ENCODE measurements at places on chromosomes 7 and 10.

GRCh38 chr10:81081887-81082620, 544.4 kb downstream of the SH2D4B start:
- no peak for DNase-seq

DNA sequence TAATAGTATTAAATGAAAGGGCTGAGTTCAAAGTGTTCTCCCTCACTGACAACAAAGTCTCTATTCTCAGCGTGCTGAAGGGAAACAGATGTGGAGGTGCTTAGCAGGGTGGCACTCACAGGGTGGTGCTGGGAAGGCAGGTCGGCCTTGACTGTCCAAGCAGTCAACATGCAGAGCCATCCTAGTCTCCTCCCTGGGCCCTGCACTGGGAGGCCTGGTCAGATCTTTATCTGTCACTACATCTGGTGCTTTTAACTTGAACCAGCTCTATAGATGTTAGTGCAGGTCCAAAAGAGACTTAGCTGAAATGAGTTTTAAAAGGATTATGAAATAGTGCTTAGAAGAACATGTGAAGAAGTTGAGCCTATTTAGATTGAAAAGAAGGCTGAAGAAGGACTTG, 82.1 kb downstream of the AVL9 start:
- DNase-seq: no peak

DNA sequence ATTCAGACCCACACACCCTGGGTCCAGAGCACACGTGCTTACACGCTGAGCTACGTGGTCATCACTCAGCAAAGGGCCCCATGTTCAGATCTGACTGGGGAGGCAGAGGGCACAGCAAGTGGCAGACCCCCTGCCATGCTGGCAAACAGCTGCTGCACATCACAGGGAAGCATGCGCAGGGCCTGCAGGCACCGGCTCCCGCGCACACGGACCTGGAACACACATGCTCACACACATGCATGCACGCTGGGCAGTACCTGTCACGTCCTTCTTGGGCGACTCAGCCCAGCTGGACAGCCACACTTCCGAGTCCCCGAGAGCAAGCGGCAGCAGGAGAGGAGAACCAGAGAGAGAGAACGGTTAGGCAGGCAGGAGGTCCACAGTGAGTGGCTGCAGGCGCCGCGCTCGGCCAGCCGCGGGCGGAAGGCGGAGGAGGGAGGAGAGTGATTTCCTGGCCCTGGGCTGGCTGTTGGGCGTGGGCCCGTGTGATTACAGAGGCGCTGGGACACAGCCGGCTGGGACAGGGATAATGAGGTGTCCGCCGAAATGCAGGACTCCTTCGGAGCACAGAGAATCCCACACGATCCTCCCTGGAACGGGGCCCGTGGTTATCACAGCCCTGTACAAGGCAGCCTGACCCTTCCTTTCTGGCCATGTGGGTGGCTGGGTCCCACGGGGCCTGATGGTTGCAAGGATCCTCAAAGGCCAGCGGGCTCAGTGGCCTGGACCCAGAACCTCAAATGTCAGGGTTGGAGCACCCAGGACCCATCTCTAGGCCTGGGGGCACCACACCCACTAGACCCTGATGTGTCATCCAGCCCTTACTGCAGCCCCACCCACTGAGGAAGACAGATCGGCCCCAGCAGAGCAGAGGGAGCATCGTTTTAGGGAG, 175.1 kb downstream of the NEURL1 start:
- DNase-seq: no peak

DNA sequence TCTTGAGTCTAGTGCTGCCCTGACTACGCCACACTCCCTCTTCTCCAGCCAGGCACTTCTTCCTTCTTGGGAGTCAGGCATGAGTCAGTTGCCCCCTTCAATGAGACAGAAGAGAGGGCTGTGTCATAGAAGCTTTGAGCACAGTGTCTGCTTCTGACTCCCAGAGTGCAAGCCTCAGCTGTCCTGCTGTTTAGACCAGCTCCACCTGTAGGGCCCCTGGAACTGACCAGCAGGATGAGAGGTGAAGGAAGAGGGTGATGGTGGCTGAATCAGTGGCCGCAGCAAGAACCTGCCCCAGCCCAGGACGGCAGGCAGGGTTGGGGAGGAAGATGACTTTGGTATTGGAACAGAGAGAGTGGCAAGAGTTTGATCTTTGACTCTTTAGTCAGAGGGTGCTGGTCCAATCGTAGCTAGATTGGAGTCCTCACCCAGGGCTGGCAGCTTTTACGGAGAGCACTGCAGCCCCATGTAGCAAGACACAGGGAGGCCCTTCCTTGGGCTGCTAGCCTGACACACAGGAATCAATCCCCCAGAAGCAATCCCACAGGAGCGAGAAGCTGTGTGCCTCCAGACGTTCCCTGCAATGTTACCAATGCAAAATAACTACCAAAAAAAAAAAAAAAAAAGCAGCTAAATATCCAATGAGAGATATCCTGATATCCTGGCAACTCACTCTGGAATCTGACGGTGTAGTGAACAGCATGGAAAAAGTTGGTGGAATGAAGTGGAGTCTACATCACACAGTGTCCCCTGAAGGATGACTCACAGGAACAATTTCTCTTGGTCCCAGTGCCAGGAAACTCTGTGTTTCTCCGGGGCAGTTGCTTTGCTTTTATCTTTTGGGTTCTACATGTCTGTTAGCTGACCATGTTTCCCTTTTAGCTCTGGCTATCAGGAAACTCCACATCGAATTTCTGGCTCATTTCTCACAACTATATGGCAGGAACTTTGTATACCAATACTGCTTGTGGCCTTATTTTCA, 6.9 kb downstream of the C10orf62 start:
- no peak for DNase-seq

DNA sequence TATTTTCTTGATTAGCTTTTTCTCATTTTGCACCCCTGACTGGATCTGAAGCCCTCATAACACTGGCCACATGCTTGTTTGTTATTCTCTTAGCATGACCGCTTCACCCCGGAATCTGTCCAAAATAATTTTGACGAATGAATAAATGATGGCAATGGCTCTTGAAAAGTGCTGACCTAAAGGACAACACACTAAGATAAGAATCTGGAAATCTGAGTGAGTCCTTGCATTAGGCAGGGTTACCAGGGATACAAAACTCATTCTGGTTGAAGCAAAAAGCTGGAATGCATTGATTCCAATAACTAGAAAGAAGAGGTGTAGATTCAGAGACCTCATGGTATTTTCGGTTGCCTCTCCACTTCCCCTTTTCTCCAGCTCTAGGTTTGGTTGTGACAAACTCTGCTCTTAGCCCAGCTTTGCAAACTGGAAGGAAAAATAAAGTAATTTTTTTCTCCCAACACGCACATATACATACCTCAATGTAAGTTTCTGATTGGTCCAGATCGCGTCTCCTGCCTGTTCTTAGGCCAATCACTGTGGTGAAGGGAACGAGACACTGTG, 157.4 kb downstream of the SKIDA1 start:
- DNase-seq: no peak

- DNase-seq: no peak
Observed at GRCh38 chr10:120765226-120765803, 85.8 kb upstream of the WDR11 start.

DNA sequence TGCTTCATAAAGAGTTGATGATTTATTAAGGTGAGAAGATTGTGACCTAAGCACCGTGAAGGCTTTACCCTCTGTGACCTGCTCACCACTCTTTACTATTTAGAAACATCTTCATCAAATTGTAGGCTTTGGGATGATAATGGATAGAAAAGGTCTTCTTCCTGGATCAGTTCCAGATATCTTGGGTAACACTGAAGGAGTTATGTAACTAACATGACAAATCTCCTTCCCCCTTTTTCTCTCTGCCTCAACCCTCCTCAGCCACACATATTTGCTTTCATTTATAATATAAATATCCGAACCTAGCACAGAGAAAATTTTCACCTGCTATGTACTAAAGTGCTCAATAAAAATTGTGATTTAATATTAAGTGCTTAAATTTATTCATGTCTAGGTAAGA, 151.5 kb downstream of the FRMD4A start:
- no peak for DNase-seq

- no peak for DNase-seq
Observed at GRCh38 chr7:101644879-101645278, 15.8 kb upstream of the MYL10 start.

DNA sequence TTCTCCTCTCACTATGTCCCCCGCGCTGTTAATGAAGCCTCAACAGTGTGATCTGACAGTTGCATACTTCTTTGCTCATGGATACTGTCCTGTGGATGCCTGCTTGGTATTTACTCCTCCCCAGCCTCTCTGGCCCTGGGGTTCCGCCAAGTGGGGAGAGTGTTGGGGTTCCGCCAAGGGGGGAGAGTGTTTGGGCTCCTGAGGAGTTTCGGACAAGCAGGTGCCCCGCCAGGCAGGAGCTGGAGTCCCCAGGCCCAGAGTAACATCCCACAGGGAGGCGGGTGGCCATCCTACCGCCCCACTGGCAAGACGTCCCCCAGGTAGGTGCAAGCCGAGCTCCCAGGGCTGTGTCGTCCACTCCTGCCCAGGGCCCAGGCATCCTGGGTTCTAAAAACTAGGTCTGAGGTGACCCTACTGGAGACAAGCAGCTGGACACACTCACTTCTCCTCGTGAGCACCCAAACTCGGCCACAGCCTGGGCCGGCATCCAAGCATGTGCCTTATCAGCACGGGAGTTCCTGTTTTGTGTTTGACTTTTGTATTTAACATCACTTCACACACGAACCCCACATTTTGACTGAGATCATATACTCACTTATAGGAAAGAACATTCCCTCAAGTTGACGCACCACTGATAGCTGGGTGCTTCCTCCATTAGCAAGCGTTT, 34.2 kb downstream of the CAMK2B start:
- DNase-seq: no peak

DNA sequence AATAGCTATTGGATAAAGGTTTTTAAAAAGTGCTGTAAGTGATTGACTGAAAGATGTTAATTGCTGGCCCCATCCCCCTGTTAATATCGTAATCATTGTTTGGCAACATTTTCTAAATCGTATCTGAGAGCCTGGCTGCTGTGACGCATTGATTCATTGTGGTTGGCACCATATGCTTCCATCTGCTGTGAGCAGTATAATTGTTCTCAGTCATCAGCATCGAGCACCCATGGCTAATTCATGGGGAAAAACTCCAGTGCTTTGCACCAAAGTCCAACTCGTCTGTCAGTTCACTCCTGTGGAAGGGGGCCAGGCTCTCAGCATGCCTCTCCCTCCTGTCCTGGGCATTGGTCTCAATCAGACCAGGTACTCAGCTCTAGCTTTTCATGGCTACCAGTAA, 205.2 kb downstream of the STK31 start:
- no peak for DNase-seq

GRCh38 chr7:14196555-14196954, 207.1 kb upstream of the ETV1 start:
- DNase-seq: no peak

- no peak for DNase-seq
Observed at GRCh38 chr7:1237704-1238255, 5.1 kb downstream of the UNCX start.

GRCh38 chr10:60677531-60678129, 100.6 kb upstream of the CDK1 start:
- DNase-seq: peak; percentile 5
